GM06990 (cell line): ENCODE measurements at places on chromosomes 12 and 14.

GRCh38 chr12:109209082-109209481, 92.7 kb downstream of the ACACB start:
- DNase-seq: no peak

- DNase-seq: no peak
Observed at GRCh38 chr14:103930051-103930604, 1.9 kb downstream of the TDRD9 start.

GRCh38 chr14:101114726-101115515, 211.4 kb upstream of the RTL1 start:
- no peak for DNase-seq

DNA sequence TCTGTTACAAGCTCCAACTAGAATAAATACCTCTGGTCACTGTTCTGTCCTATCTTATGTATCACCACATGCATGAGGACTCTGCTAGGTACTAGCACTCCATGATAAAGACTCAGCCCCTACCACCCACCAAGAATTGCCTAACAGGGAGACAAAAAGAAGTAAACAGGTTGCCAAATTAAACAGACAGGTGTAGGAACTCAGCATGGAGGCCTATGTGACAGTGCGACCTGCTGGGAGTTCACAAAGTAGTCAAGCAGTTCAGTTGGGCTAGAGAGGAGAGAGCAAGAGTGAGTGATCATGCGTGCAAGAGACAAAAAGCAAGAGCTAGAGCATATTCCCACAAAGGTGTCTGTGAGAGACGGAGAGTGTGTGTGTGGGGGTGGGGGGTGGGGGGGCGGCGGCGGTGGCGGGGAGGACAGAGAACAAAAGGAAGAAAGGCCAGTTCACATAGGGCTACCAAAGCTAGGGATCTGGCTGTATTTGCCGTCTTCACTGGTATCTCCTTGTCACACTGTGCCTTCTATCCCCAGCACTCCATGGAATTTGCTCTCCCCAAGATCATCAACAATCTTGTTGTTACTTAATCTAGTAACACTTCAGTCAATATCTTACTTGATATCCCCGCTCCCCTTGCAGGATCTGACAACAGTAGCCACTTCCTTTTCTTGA, 81.2 kb downstream of the SPPL3 start:
- DNase-seq: no peak

GRCh38 chr14:89315493-89316470, 101.3 kb downstream of the FOXN3 start:
- no peak for DNase-seq

- no peak for DNase-seq
Observed at GRCh38 chr14:26598672-26599131, 869 bp upstream of the NOVA1 start.

DNA sequence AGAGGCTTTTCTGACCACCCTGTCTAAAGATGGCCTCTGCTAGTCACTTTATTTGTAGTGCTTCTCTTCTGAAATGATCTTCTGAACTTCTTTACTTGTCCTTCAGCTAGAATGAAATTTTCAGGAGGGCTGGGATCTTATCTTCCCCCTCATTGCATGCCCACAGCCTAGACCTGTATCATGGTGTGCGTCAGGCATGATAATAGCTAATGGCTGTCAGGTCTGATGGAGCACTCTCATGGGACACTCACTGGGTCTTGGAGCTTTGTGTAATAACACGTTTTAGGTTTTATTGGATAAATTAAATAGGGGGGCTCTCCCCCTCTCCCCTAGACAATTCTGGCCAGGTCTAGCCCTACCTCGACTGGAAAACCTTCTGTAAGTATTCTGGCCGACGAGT, 97.1 kb upstream of the NRXN3 start:
- DNase-seq: no peak

DNA sequence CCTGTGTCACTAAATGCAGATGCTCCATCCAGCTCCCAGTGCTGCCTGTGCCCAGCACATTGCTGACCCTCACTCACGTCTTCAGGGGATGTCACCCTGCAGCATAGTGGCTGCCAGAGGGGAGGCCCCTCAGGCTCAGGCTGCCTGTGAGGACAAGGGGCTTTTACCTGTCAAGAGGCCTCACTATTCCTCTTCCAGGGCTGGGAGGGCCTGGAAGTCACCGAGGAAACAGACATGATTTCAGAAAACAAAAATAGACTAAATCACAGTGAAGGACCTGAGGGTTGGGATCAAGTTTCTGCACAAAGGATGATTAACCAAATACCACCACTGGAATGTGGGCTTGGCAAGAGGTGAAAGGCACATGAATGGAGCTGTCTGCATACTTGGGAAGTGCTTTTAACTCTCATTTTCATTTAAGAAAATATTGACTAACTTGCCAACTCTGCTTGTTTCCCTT, 1202.3 kb downstream of the BCL11B start:
- no peak for DNase-seq

GRCh38 chr14:77921818-77922217, 121.9 kb downstream of the ADCK1 start:
- no peak for DNase-seq

DNA sequence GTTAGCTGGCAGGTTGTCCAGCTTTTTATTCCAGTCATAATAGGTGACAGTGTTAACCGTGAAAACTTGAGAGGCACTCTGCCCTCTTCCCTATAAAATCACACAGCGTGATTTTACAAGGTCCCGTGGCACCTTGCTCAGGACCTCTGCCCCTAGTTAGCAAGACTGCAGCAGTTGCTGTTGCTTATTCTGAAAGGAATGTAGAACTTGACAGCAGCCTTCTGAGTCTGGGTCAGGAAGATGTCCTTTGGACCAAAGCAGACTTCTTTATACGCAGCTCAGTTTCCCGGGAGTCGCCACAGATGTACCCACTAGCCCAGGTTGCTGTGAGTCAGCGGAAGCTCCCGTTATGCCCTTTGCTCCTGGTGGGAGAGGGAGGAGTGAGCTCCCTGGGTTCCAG, 13.2 kb downstream of the PRKAB1 start:
- DNase-seq: no peak

DNA sequence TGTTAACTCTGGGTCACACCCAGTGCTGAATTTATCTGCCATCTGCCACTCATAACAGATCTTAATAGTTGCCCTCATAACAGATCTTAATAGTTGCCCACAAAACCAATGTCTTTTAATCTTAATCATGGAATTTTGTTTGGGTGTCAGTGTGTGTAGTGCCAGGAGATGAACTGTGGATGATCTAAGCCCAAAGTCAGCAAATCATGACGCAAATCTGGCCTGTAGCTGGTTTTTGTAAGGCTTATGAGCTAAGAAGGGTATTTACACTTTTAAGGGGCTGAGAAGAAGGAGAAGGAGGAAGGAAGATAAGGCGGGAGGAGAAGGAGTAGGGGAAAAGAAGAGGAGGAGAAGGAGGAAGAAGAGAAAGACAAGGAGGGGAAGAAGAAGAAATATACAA, 10.0 kb upstream of the IL26 start:
- no peak for DNase-seq

DNA sequence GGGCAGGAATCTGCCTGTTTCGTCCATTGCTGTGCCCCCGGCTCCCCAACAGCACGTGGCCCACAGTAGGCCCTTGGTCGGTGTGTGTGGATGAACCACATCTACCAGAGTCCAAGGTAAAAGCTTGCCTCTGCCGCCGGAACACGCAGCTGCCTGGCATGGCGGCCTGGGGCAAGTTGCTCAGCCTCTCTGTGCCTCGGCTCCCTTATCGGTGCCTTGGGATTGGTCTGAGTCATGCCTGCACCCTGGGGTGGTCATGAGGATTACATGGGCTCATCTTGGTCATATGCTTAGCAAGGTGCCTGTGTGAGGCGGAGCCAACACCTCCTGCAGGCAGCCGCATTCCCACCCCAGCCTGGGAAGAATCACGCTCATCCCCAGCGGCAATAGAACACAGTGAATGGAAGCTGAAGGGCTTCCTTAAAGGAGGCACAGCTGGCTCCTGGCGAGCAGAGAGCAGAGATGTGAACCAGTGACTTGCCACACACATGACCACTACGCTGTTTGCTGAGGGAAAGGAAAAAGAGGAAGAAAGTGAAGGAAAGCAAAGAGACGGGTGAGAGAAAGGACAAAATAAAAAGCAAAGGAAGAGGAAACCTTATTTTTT, 5.5 kb upstream of the SCARB1 start:
- no peak for DNase-seq

DNA sequence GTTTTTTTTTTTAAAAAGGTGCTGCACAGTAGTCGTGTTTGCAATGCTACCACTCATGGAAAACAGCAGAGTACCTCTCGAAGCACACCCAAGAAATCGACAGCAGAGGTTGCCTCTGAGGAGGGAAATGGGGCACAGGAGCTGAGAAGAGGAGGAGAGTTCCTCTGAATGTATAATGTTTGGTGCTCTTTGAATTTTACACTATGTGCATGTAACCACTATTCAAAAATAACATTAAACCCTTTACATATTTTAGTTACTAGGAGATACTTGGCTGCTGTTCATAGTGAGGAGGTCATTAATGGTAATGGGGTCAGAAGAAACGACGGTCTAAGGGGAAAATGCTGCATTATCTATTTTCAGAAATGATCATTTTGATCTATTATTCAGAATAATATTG, 129.4 kb upstream of the CLEC14A start:
- no peak for DNase-seq

DNA sequence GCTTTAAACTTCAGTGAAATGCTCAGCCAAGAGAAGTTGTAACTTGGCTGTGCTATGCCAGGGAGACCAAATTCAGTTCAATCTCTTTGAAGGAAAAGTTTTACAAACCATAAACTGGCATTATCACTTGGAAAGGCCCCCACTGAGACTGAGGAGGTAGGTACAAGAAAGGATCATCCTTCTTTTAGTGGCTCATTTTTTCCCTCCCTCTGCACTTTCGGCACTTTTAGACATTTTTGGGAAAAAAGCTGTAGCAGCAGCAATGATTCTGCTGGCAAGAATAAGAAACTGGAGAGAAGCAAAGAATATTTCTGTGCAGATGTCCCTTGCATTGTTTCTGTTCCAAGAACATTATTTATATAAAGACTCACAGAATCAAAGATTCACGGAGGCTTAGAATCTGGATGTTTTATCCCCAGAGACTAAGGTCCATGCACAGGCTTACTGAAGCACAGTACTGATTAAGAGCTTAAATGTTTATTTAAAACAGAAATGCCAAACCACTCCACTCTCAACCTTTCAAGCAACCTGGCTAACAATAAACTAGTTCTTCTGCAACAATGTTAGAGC, 12.3 kb downstream of the ZC2HC1C start:
- DNase-seq: no peak

DNA sequence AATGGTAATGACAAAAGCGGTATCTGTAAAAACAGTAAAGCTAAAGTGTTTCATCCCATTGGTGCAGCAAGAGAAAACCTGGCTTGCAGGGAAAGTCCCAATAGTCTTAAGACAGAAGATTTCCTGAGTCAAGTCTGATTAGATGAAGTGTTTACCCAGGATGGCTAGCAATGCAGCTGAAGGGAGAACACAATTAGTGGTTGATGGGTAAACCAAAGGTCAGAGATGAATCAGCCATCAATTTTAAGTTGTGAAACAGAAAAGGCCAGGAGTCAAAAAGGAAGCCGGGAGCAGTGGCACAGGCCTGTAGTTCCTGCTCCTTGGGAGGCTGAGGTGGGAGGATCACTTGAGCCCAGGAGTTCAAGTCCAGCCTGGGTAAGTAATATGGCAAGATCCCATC, 52.6 kb downstream of the SEC23A start:
- no peak for DNase-seq

- peak; percentile 32 for DNase-seq
Observed at GRCh38 chr14:75875958-75876357, 105.8 kb downstream of the TGFB3 start.

DNA sequence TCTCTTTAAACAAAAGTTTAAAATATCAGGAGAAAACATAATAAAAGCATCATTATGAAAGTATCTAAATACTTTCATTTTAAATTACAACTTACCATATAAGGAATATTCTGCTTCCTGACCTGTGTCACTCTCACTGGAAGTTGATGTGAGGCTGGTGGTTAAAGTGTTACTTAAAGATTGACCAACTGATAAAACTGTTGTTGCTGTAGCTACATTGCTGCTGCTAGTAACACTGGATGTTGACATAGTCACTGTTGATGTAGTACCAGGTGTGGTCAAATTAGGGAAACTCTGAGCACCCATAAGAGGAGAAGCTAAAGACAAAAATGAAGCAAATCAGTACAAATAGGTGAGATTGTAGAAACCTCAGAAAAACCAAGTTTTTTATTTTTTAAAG, 79.9 kb downstream of the HECTD1 start:
- peak; percentile 25 for DNase-seq

GRCh38 chr14:60970146-60970545, 10.7 kb downstream of the TRMT5 start:
- no peak for DNase-seq

DNA sequence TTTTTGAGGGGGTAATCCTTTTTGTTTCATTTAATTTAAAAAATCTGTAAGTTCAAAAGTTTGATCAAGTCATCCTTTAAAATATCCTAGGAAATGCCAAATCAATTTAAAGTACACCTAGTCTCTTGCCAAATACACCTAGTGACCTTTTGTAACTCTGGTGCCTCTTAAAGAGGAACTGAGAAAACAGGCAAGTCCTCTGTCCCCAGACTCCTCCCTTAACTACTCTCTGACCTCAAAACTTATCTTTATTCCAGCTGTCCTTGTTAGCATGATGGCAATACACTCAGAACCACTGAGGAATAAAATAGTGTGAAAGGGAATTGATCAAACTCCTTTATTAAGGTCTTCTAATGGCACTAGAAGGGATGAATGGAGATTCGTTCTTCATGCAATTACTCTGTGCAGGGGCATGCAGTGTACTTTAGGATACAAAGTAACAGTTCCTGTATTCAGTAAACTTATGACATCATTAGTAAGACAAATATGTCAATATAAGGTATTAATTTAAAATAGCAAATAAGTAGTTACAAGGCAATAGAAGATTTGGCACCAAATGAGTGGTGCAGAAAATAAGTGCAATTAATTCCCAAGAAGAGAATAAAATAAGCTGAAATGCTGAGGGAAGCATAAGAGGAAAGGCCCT, 3.3 kb downstream of the FAR2 start:
- peak; percentile 10 for DNase-seq

- no peak for DNase-seq
Observed at GRCh38 chr12:52906191-52906601, 1.3 kb upstream of the KRT8 start.

DNA sequence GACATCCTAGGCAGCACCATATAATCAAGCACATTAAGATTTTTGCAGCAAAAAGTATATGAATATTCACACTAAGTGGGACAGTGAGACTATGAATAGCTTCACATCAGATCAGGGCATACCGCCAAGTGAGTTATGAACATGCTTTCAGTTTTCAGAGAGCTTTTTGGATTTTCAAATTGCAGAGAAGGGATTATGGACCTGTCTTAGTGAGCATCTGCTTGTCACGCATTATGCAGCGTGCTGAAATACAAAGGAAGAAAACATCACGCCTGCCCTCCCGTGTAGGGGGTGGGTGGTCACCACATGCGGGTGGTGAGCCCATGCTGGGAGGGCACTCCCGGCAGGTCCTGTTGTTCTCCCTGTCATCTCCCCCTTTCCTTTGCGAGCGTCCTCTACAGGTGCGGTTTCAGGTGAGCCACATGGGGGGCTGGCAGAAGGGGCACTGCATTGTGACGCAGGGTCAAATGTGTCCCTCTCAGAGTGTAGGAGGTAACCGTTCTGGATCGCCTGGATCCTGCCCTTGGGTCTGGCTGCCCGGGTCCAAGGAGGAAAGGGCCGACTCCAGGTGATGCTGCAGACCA, 42.6 kb downstream of the TRAF3 start:
- DNase-seq: no peak
